GM12892 (cell line): ENCODE measurements at places on chromosomes 7 and 10.

DNA sequence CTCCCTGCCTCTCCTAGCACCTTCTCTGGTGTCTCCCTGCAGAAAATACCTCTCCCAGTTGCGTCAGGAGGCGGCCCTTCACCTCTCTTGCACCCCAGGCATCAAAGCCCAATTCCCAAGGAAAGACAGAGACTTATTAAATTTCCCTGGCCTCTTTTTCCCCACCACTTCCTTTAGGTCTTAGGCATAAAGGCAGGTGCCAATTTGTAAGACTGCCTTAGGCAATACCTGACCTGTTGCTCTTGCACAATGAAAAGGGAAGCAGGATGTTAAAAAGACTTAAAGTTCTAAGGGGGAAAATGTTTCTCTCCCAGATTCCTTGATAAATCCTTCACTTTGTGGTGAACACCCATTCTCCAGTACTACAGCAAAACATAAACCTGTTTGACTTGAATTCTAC, 186.7 kb downstream of the SLC25A13 start:
- DNase-seq = no peak

DNA sequence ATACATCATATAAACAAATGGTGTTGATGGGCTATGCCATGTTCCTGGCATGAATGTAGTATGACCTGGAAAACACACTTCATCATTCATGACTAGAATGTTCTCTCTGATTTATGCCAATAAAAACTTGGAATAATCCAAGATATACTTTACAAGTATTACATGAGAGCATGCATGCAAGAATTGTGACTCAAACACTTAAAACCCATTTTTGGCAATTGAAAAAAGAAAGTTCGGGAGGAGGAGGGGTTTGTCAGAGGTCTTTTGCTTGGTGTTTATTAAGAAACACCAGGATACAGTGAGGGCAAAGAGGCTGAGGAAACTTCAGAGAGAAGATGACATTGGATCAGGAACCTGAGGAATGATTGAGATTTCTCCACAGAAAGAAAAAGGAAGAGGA, 10.2 kb upstream of the CUL1 start:
- no peak for DNase-seq

- no peak for DNase-seq
Observed at GRCh38 chr10:33410096-33410859, 75.8 kb upstream of the NRP1 start.

DNA sequence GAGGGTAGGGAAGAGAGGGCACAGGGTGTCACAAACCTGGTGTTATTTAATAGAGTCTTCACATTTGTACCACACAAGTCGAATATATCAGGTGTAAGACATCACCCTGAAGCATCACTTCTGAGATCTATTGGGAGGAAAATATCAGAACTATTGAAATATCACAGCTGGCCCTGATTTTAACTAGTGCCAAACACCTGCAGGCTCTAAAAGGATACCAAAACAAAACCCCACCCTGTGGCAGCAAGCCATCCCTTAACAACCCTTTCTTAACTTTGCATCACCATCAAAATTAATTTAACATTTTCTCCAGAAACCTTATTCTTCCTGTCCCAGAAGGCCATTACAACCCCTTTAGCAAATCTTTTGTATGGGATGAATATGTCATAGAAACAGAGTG, 365.4 kb downstream of the SUGCT start:
- DNase-seq = no peak

DNA sequence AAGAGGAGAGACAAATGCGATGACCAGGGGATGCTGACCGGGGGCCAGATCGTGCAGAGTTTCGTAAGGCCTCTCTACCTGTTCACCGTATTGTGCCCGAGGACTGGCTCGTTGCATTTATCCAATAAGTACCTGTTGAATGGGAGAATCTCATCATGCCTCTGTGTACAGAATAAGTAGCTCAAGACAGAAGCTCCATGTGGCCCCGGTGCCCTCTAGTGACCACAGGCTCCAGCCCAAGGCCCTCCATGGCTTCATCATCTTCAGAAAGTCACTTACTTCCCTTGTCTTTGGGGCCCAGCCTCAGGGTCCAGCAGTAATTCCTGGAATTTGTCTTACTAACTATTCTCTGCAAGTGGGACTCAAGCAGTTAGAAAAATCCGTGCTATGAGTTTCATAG, 151.0 kb downstream of the CHN2 start:
- DNase-seq = no peak

DNA sequence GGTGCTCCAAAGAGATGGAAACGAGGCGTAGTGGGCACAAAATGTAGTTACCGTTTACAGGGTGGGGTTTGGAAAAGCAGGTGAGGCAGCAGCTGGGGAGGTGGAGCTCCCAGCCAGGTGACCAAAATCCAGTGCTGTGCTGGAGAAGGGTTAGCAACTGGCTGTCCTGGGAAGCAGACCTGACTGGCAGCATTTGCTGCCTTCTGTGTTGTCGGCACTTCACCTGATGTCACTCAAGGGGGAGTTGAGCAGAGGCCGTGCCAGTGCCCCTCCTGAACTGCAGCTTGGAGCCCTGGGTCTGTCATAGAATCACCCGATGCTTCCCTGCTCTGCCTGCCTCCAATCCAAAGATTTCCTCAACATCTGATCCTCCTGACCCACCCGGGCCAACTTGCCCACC, 12.8 kb downstream of the GCK start:
- no peak for DNase-seq

- DNase-seq = no peak
Observed at GRCh38 chr10:9147475-9147874, 1093.0 kb downstream of the GATA3 start.
